ENCODE measurements at places on chromosomes 16 and 17. TPM values are rescaled to one million over a fixed set of nuclear protein-coding genes. Genes with fewer than 3 reads are reported as not detected.

The FBXO31 gene
- polyA plus RNA-seq: 21.8 TPM

The ACBD4 gene
- 43.2 TPM for polyA plus RNA-seq

GRCh38 chr16:47204736-47205504, 61.2 kb upstream of the NETO2 start:
- H3K4me1 ChIP-seq: no peaks in the 10 kb centered on the region
- H3K27ac ChIP-seq: no peak overlapping the region
- DNase-seq: no peak
- H3K27me3 ChIP-seq: no peaks in the 10 kb centered on the region
- no peaks in the 10 kb centered on the region for H3K36me3 ChIP-seq

The NEUROD2 gene
- not detected for polyA plus RNA-seq

The MT1M gene
- 229 TPM for polyA plus RNA-seq

GRCh38 chr16:27572711-27573110, 22.8 kb downstream of the KATNIP start:
- H3K27me3 ChIP-seq: no peaks in the 10 kb centered on the region
- DNase-seq: no peak
- no peak overlapping the region for H3K4me3 ChIP-seq
- H3K36me3 ChIP-seq: no peaks in the 10 kb centered on the region

GRCh38 chr16:27287051-27287811, 18.7 kb upstream of the NSMCE1 start:
- H3K27ac ChIP-seq: no peak overlapping the region
- no peak for DNase-seq
- H3K4me1 ChIP-seq: no peaks in the 10 kb centered on the region

GRCh38 chr16:1221628-1222552, 3.2 kb downstream of the TPSG1 start:
- H3K27ac ChIP-seq: no peak overlapping the region
- H3K4me3 ChIP-seq: no peak overlapping the region
- DNase-seq: no peak
- no peaks in the 10 kb centered on the region for H3K4me1 ChIP-seq

- no peak for DNase-seq
- H3K4me3 ChIP-seq: no peak overlapping the region
- H3K27me3 ChIP-seq: no peaks in the 10 kb centered on the region
- H3K36me3 ChIP-seq: no peaks in the 10 kb centered on the region
- H3K27ac ChIP-seq: no peak overlapping the region
Measured at GRCh38 chr17:12800855-12801365, 11.6 kb downstream of the ARHGAP44 start.

DNA sequence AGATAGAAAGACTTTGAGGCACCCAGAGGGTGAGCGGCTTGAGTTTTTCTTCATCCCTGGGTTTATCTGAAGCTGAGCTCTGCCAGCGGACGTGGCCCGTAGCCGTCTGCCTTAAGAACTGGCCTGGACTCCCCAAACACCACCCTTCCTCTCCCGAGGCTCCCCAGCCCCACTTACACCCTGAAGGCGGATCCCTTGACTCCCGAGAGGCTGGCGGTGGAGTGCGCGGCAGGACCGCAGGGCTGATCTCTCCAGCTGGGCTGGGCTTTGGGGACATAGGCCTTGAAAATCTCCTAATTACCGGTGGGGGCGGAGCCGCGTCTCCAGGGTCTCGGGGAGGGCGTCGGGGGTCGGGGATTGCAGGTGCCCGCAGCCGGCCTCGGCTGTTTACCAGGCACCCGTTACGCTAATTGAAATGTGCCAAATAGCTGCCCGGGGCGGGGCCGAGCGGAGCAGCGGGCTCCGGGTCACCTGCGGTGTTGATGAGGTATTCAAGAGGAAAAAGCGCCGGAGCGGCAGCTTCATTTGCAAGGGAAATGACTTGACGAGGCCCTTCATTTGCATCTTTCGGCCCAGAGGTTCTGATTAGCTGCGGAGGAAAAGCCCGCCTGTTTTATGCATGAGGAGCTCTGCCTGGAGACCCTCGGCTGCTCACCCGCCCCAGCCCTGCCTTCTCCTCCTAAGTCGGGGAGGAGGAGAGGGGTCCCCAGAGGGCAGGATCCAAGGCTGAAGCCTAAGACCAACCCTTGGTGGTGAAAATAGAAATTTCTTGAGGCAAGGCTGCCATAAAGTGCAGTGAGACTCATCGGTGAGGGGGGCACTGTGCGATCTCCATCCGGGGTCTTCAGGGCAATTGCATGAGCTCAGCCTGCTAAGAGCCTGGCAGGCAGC, 100.7 kb downstream of the MGAT5B start:
- H3K36me3 ChIP-seq: no peaks in the 10 kb centered on the region
- H3K4me1 ChIP-seq: no peaks in the 10 kb centered on the region
- no peaks in the 10 kb centered on the region for H3K27me3 ChIP-seq
- H3K27ac ChIP-seq: no peak overlapping the region
- H3K4me3 ChIP-seq: no peak overlapping the region

DNA sequence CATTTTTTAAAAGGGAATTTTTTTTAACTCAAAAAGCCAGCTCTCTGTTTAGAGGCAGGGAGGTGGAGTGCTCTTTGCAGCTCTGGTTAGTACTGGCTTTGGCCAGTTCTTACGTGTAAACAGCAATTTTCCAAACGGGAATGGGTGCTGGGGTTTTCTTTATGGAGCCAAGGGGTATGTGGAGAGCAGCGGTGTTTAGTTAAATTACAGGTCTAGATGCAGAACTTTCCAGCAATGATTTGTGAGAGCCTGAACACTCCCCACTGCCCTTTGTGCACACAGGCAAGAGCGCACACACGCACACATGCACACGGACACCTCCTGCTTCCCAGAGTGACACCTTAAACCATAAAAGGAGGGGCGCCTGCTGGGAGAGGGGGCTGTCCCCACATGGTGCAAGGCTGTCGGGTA, 140.2 kb downstream of the MSI2 start:
- H3K36me3 ChIP-seq: no peaks in the 10 kb centered on the region
- H3K27ac ChIP-seq: no peak overlapping the region
- no peak for DNase-seq
- H3K4me1 ChIP-seq: no peaks in the 10 kb centered on the region
- no peaks in the 10 kb centered on the region for H3K27me3 ChIP-seq
- no peak overlapping the region for H3K4me3 ChIP-seq

- no peaks in the 10 kb centered on the region for H3K27me3 ChIP-seq
- H3K4me1 ChIP-seq: peaks cover 7% of the 10 kb centered on the region
- H3K36me3 ChIP-seq: no peaks in the 10 kb centered on the region
Measured at GRCh38 chr16:19559242-19559910, 3.9 kb downstream of the VPS35L start.

The MYH8 gene
- not detected for polyA plus RNA-seq

DNA sequence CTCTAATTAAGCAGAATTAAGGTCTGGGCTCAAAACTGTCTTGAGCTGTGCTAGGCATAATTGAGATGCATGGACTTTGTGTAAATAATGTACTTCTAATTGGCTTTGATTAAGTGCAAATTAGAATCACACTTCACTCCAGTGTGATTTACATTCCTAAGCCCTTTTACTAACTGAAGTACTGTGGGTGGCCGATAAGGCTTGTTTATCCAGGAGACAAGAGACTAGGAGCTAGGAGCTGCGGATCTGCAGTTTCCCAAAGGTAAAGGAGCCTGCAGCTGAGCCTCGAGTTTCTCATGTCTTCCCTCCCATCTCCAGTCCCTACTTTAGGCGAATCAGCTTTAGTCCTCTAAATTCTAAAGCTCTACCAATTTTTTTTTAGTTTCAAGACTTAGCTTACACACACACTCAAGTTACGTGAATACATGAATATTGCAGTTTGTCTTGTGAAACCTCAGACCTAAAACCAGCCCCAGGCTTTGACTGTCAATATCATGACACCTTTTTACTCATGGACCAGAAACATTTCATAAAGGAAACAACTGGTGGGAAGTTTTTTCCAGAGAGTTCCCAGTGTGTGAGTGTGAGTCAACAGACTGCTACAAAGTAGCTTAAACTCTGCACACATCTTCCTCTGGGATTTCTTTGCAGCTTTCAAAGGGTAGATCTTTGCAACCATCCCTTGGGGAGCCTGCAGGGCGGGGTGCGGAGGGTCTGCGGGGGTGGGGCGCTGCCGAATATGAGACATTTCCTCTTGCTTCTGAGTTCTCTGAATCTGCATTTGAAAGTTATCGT, 113.9 kb upstream of the TBX2 start:
- no peak overlapping the region for H3K4me3 ChIP-seq
- no peaks in the 10 kb centered on the region for H3K27me3 ChIP-seq
- H3K27ac ChIP-seq: no peak overlapping the region
- no peak for DNase-seq
- no peaks in the 10 kb centered on the region for H3K4me1 ChIP-seq

The TBC1D3I gene
- polyA plus RNA-seq: 0.11 TPM

The ARHGAP23 gene
- polyA plus RNA-seq: 2.7 TPM

- H3K4me3 ChIP-seq: peak overlapping the region; percentile 95
- no peaks in the 10 kb centered on the region for H3K4me1 ChIP-seq
- H3K36me3 ChIP-seq: peaks cover 7% of the 10 kb centered on the region
- H3K27me3 ChIP-seq: no peaks in the 10 kb centered on the region
- H3K27ac ChIP-seq: peak overlapping the region; percentile 98
- DNase-seq: no peak
Measured at GRCh38 chr16:28492511-28492910, 637 bp upstream of the CLN3 start.

All from liver (tissue), 10 donors.